ENCODE measurements at places on chromosomes 1 and 21.

DNA sequence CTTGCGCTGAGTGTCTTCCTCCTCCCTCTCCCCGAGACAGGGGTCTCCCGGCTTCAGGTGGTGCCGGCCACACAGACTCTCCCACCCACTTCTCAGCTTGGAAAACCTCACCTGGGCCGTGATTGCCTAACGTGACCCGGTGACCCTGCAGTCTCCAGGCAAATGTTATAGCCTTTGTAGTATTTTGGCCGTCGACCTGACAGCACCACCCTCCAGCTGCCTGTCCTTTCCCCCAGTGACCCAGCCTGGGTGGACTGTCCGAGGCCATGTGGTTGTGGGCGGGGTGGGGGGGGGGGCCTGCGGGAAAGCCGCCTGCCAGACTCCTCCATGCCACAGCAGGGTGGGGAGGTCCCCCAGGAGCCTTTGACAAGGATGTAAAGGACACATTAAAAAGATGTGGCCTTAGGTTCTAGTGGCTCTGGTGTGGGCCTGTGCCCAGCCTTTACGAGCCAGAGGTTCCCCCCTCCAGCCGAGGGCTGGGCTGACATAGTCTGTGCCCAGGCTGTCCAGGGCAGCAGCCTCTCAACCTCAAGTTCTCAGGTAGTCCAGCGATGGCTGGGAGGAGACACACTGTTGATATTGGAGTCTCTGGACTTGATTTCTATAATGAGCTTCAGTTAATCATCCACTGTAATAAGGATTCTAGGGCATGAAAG lies 8.1 kb downstream of the TOR3A start:
- DNase-seq = no peak

GRCh38 chr1:228835911-228836310 lies 100.6 kb downstream of the RHOU start:
- no peak for DNase-seq

DNA sequence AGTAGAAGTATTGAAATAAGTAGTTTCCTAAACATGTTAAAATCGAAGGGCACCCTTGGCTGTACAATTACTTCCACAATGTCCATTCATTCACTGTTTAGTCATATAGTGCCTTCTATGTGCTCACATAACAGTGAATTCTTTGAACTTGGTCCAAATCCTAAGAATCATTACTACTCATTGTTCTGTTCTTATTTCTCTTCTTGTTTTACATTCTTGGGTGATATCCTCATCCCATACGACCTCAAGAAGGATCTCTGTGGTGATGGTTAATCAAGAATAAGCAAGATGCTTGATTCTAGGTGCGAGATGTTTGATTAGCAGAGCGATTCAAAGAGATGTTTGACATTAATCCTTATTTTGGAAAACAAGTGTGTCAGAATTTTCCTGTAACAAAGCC lies 667.4 kb upstream of the ZP4 start:
- no peak for DNase-seq

GRCh38 chr1:104132382-104132973 lies 382.8 kb downstream of the AMY1C start:
- DNase-seq = no peak

GRCh38 chr1:156342166-156342955 lies 4.0 kb downstream of the TSACC start:
- DNase-seq = no peak

DNA sequence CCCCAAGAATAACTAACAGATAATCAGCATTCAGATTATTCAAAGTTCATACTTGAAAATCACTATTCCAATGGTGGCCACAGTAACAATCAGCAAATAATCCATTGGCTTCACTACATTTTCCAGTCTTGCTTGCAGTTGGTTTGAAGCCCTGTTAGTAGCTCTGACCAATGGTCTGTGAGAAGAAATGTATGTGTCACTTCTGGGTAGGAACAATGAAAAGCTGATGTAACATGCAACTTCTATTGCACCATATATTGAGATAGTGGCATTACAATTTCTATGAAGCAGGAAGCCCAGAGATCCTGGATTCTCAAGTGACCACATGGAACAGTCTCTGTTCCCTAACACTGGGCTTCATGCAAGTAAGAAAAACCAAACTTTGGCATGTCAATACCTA lies 250.9 kb upstream of the DAB1 start:
- no peak for DNase-seq

DNA sequence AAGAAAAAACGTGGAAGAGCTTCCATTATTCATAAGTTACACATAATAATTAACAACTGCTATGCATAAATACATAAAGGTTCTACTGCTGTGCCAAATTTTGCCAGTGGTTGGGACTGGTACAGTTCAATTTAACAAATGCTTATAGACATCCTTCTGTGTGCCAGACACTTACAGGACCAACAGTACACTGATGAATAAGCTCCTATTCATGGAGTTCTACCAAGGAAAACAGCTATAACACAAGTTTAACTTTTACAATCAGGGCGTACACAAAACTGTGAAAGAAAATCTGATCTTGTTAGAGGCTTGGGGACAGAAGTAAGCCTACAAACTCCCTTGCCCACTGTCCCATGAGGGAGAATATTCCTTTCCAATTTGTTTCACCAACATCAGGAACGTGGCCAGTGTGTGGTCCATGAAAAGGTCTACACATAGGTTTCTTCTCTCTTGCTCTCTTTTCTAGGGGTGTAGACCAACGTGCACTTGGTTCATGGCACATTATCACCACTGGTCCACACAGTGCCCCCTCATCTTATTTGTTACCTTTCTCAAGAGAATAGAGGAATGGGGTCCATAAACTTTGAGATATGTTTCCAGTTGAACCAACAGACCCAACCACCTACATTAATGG lies 10.1 kb downstream of the NRIP1 start:
- DNase-seq = no peak

DNA sequence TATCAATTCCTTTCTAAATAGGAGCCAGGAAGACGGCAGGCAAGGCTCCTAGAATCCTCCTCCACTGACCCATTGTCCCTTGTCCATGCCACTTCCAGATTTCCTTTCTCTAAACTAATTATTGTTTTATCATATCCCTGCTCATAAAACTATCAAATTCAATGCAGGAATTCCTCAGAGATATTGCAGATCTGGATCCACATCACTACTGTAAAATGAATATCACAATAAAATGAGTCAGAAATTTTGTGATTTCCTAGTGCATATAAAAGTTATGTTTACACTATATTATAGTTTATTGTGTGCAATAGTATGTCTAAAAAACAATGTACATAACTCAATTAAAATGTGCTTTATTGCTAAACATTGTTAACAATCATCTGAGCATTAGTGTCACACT lies 498.7 kb upstream of the NEGR1 start:
- no peak for DNase-seq

GRCh38 chr1:26831546-26832248 lies 5.2 kb downstream of the ZDHHC18 start:
- DNase-seq = no peak

DNA sequence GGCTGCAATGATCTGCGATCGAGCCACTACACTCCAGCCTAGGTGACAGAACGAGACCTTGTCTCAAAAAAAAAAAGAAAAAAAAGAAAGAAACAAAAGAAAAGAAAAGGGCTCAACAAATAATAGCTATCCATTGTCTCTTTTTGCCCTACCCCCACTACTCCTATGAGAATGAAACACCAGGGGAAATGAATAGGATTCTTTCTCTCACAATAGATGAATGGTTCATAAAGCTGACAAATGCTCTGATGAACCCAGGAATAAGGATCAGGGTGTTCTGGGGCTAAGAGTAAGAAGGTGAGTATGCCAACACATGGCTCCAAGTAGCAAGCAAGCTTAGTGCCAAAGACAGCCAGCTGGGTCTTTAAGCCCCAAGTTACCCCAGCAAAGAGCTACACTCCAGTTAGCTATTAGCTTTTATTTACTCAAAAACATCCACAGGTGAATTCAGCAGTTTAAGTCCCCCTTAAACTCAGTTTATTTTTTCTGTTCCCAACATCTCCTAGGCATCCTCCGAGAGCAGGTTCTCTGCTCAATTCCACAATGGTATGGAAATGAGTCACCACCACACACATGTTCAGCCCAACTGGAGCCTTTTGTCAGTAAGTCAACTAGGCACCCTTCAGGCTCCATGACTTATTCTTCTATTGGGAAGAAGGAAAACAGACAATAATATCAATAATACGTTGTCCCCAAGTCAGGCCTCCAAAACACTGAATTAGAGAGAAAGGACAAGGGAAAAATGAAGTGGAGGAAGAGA lies 4.2 kb downstream of the ADORA3 start:
- no peak for DNase-seq

GRCh38 chr1:232813760-232814159 lies 8.5 kb downstream of the MAP10 start:
- DNase-seq = no peak

DNA sequence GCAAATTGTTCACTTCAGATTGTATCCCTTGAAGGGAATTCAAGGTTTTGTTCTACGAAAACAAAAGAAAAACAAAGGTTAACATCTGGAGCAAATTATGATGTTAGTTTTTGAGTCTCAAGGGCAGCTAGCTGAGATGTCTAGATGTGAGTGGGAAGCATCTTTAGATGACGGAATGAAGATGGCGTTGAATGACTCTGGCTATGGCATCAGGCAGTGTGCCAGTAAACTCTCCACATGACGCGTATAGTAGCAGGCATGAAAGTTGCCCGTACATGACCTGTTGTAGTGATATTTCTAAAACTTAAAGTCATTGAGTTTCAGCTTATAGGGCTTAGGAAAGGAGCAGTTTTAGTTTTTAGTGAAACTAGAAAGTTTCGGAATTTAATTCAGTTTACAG lies 12.3 kb upstream of the SDC3 start:
- no peak for DNase-seq

Measured in CD4-positive, alpha-beta T cell treated with Interleukin-2 at 100 ng/mL for 4 hours (primary cell).